ENCODE measurements at places on chromosomes 7 and 10. TPM values are rescaled to one million over a fixed set of nuclear protein-coding genes. Genes with fewer than 3 reads are reported as not detected.

Gene KCNMA1
- 0.25 TPM for total RNA-seq

Gene ZNF33A
- total RNA-seq: 31.7 TPM

Gene SPDYE1
- not detected for total RNA-seq

Gene IQUB
- total RNA-seq: not detected

Gene FAM237B
- total RNA-seq: not detected

Gene LIPF
- not detected for total RNA-seq

Gene KIF11
- total RNA-seq: 79.5 TPM
